ENCODE measurements at places on chromosomes 4 and X.
A peak's percentile ranks its signal among the peaks of the same experiment; 100 is the strongest.

DNA sequence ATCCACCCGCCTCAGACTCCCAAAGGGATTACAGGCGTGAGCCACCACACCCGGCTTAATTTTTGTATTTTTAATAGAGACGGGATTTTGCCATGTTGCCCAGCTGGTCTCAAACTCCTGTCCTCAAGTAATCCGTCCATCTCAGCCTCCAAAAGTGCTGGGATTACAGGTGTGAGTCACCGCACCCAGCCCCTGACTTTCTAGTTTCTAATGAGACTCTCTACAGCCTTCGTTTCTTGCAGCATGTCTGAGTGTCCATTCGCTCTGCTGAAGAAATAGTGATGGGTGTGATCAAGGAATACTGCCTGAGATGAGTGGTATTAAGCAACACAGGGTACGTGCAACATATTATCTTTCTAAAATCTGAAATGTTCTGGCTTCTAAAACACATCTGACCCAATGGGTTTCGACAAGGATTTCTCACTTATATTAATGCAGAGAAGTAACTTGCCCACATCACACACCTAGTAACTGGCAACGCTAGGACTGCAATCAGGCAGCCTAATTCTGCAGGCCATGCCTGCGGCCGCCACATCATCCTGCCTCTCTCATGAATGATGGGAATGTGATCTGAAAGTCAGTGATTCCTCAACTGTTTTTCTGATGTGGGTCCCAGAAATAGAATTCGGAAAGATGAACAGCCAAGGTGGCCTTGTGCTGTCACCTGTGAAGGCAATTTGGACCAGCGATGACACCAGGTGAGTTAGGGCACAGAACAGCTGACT, 74.3 kb downstream of the RBM47 start:
- no peak for DNase-seq

DNA sequence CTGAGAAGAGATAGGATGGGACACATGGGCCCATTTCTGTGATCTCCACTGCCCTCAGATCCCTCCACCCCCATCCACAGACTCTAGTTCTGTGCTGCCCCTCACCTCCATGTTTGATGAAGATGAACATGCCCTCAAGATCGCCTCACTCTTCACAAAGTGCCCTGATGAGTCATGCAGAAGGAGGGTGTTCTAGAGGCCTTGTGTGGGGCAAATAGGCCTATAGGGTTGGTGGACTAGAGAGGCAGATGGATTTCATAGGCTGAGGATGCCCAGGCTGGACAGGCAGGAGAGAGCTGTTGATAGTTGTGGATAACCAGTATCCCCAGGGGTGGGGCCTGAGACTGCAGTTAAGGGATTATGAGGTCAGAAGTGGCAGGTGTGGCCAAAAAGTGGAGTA, at the start of gene CXorf65:
Gene CXorf65, minus strand, starts transcription at position 314 of the 400 bp plus-strand sequence. Its CDS starts 184 bp downstream, at position 130.
- no peak for DNase-seq

DNA sequence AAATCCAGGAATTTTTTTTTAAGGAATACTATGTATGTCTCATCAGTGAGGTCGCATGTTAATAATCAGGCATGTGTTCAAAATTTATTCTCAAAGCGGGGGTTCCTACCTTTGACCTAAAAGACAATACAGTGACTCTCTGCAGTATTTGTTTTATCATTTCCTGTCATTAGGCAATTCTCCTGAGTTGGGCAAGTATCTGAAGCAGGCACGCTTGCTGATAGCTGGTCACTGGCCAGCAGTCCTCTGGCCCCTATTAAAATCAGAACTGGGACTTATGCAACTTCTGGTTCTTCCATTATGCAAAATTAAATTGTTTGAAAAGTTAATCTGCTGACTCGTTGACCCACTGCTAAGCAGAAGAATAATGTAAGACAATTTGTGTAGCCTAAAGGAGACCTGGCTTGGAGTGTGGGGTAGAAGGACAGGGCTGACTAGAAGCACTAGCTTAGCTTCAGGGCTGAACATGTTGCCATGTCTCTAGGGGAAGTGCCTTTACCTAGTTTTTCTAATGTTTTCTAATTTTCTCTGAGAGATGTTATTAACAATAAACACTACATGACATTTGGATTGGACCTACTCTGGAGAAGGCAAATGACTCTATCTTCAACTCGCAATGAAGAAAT, 36.0 kb upstream of the GABRA2 start:
- DNase-seq, result no peak

- no peak for DNase-seq
These were observed 68.9 kb downstream of the RAB28 start for GRCh38 chr4:13415068-13415785.

DNA sequence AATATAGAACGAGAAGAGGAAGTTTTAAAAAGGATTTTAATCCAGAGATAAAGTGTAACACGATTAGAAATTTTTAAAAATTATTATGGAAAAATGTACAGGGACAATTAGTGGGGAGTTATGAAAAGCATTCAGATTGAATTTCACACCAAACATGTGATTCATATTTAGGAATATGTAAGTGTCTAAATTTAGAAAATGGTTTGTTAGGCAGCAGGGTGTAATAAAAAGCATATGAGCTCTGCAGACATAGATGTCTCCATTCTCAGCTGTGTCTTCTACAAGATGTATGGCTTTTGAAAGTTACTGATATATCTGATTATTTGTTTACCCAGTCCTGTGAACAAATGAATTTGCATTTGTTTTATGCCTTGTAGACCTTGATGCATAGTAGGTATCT, 638.9 kb upstream of the AGA start:
- no peak for DNase-seq

DNA sequence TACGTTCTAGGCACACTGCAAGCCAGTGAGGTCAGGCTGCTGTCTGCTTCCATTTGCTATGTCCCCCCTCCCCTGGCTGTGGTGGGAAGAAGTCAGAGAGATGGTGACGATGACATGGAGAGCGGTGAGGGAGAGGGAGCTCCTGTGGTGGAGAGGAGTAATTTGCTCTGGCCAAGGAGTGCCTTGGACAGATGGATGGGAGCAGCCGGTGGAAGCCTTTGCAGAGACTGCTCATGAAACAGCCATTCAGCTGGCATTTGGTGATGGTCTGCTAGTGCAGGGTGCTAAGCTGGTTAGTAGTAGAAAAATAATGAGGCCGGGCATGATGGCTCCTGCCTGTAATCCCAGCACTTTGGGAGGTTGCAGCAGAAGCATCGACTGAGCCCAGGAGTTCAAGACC, 124.1 kb downstream of the FHDC1 start:
- DNase-seq, result no peak

GRCh38 chrX:46582966-46583365, 9.4 kb downstream of the CHST7 start:
- no peak for DNase-seq

GRCh38 chr4:13203101-13203500, 281.0 kb downstream of the RAB28 start:
- DNase-seq, result no peak

GRCh38 chr4:54085284-54085683, 14.7 kb upstream of the GSX2 start:
- no peak for DNase-seq

DNA sequence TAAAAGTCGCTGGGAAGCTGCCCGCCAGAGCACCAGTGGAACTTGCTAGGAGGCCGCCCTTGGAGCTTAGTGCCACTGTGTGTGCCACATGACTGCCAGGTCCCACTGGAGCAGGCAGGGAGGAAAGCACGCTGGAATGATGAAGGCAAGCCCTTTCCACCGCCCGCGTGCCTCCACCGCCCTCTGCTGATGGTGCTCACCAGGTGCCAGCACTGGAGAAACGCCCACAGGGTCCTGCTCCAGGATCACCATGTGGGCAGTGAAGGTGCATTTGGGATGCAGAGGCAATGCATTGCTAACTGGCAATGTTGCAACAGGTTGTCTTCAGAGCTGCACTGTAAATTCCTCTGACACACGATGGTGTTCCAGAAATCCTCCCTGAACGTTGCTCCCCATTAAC, 76.3 kb downstream of the SHROOM2 start:
- no peak for DNase-seq

DNA sequence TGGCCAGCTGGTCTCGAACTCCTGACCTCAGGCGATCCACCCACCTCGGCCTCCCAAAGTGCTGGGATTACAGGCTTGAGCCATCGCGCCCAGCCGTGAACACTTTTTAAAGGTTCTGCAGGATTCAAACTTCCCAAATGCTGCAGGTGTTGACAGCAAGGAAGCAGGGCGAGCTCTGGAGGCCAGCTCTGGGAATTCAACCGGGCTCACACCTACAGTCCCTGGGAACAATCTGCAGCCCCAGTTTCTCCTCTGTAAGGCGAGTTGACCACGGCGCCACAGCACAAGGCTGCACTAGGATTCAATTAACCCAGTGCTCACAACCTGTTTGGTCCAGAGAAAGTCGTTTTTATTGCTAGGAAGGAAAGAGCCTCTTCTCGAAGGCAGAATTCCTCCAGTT, 1.6 kb downstream of the MTNR1A start:
- no peak for DNase-seq

- DNase-seq, result no peak
These were observed 7.9 kb downstream of the RHOH start for GRCh38 chr4:40204507-40205258.

GRCh38 chr4:120915336-120915735, 7.2 kb downstream of the PRDM5 start:
- DNase-seq, result no peak

GRCh38 chr4:54662901-54663585, 5.3 kb downstream of the KIT start:
- DNase-seq, result no peak

DNA sequence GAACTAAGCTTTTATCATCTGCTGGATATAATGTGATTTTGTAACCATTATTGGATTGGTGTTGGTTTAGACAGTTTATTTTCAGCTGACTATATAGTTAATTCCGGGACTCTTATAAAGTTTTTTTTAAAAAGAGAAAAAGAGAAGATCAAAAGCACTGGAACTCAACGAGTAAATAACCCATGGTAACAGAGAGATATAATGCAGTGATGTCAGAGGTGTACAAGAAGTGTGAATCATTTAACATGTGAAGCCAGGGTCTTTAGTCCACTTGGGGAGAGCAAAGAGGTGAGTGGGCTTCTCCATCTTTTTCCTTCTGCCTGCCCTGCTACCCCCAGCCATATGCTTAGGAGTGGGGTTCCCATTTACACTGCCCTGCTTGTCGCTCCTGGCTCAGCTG, 3.2 kb downstream of the TMEM165 start:
- no peak for DNase-seq

GRCh38 chrX:58025979-58026378, 115.7 kb upstream of the ZXDA start:
- no peak for DNase-seq

- no peak for DNase-seq
These were observed 227.1 kb upstream of the FTHL17 start for GRCh38 chrX:31298916-31299315.

DNA sequence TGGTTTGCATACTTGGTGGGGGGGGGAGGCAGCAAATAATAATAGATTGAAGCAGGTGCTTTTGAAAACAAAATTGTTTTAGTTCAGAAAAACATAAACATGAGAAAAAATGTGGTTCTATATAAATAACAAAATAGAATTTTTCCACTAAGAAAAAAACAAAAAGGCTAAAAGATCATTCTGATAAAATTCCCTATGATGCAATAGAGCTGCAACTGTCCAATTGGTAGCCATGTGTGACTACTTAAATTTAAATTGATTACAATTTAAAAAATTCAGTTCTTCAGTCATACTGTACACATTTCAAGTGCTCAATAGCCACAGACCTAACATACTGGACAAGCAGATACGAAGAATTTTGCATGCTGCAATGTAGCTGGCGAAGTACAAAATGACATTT, 11.0 kb downstream of the TRMT10A start:
- DNase-seq, result no peak

DNA sequence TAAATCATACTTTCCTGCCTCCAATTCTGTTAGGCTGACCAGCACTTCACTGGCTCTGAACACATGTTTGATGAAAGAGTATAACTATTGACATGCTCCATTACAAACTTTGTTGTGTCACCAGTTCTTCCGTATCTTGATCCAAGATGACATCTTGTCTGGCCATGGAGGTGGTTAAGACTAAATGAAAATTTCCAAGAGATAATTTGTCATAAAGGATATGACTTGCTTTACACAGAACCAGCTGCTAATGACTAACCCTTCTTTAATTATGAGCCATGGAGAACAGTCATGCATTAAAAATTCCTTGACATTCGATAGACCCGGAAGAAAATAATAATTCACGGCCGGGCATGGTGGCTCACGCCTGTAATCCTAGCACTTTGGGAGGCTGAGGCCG, 17.7 kb upstream of the N4BP2 start:
- DNase-seq, result no peak

DNA sequence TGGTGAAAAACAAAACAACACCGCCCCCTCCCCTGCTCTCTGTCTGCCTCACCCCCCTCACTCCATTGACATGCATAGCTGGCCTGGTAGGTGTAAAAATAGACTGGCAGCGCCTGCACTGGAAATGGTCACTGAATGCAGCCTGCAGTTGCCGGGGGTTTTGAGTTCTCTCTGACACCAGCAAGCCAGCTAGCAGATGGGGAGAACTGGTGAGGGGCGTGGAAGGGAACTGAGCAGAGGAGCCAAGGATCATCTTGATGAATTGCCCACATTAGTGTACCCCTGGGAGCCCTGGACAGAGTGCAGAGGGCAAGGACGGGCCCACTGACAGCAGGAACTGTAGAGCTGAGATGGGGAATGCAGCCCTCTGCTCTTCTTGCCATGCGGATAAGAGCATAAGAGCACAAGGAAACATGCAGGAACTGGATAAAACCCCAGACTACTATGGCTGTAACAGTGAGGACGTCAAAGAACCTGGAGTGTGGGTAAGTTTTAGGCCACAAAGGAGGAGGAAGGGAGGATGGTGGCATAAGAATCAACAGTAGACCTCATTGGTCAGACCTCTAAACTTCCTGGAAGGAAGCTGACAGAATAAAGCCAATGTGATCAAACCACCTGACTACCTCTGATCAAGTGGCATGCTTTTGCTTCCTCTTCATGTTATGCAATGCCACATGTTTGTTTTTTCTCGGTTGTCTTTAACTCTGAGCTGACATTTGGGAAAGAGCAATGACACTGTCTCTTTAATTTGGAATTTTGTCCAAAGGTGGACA, 96.3 kb downstream of the ANK2 start:
- peak; percentile 50 for DNase-seq

DNA sequence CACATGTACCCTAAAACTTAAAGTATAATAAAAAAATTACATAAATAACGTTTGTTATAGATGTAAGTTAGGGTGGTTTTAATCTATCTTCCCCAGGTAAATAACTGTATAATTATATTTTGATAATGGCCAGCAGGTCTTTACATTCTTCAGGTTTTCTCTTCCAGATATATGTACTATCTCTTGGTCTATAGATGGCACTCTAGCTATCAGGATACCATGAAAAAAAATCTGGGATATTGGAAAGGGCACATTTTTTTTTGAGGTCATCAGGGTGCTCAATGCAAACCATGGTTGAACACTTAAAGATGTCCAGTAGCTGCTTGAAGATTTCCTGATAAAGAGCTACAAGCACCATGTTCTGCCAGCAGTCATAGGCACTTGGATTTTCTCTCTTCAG, 15.6 kb upstream of the ADH4 start:
- no peak for DNase-seq

- no peak for DNase-seq
These were observed 254.7 kb downstream of the AFF2 start for GRCh38 chrX:148755111-148755510.

DNA sequence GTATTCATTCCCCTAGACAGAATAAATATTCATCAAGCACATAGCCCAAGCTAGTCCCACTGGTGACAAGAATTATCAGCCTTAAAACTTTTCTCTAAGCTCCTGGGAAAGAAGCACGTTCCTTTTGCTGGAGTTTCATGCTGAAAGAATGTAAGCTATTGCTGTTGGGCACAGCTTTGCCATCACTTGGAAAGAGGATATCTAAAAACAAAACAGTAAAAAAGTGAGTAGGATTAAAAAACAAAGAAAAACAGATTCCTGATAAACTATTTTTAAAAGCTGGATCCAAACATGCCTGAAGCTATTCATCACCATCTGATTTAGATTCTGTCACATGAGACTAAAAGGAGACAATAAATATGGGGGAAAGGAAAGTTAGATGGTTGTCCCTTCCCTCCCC, 176.8 kb downstream of the SCFD2 start:
- DNase-seq, result no peak

Measured in right forelimb (tissue), 1 donor.